Activated T-cell treated with anti-CD3 and anti-CD28 coated beads, Interleukin-2, amount 50 U/mL, for 72 hours (primary cell): ENCODE measurements at places on chromosomes 11 and 22.

DNA sequence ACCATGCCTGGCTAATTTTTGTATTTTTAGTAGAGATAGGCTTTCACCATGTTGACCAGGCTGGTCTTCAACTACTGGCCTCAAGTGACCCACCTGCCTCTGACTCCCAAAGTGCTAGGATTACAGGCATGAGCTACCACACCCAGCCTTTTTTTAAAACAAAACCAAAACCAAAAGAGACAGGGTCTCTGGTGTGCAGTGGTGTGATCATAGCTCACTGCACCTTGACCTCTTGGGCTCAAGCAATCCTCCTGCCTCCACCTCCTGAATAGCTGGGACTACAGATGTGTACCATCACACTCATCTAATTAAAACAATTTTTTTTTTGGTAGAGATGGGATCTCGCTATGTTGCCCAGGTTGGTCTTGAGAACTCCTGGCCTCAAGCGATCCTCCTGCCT is 77.7 kb downstream of the PTPRJ start:
- no peak for DNase-seq
- H3K27me3 ChIP-seq: no peaks in the 10 kb centered on the region
- H3K4me3 ChIP-seq: peak overlapping the region; percentile 88

- peaks cover 71% of the 10 kb centered on the region for H3K4me1 ChIP-seq
- H3K27ac ChIP-seq: peak overlapping the region; percentile 44
These were observed 35.4 kb downstream of the CD82 start for GRCh38 chr11:44600839-44601383.

- peak; percentile 72 for DNase-seq
- H3K4me1 ChIP-seq: peaks cover 11% of the 10 kb centered on the region
- peak overlapping the region; percentile 43 for H3K27ac ChIP-seq
- peaks cover 9% of the 10 kb centered on the region for H3K27me3 ChIP-seq
These were observed 7.0 kb upstream of the L3MBTL2 start for GRCh38 chr22:41198027-41198580.

- no peak overlapping the region for H3K27ac ChIP-seq
- H3K36me3 ChIP-seq: peaks cover 6% of the 10 kb centered on the region
- H3K4me1 ChIP-seq: peaks cover 59% of the 10 kb centered on the region
- no peak for DNase-seq
These were observed 43.5 kb downstream of the SYTL2 start for GRCh38 chr11:85767246-85767945.

- no peaks in the 10 kb centered on the region for H3K27me3 ChIP-seq
- H3K36me3 ChIP-seq: no peaks in the 10 kb centered on the region
- DNase-seq: no peak
- H3K27ac ChIP-seq: no peak overlapping the region
- no peak overlapping the region for H3K4me3 ChIP-seq
These were observed 19.1 kb downstream of the MUC6 start for GRCh38 chr11:1017269-1018005.
